Effector CD8-positive, alpha-beta T cell (primary cell): ENCODE measurements at places on chromosomes 3 and 15.

DNA sequence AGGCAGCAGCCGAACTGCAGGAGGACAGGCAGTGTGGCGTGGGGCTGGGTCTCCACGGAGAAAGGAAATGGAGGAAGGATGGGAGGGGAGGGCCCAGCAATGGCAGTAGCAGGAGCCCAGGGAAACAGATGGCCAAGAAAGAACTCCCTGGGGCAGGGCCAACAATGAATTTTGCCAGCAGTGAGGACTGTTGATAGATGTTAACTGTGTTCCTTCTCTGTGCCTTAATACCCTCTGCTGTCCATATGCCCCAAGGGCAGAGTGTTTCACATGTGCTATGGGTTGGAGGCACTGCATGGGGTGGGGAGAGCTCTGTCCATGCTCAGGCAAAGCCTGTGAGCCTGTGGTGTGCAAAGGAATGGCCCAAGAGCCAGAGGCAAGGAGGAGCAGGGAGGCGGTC, 70.8 kb upstream of the POMGNT2 start:
- DNase-seq, result no peak

- DNase-seq, result no peak
These were observed 1.5 kb downstream of the ST8SIA2 start for GRCh38 chr15:92395098-92395635.

- no peak for DNase-seq
These were observed 3.8 kb upstream of the GATA2 start for GRCh38 chr3:128496602-128497304.

GRCh38 chr3:143277531-143277930, 158.0 kb downstream of the CHST2 start:
- DNase-seq, result no peak

DNA sequence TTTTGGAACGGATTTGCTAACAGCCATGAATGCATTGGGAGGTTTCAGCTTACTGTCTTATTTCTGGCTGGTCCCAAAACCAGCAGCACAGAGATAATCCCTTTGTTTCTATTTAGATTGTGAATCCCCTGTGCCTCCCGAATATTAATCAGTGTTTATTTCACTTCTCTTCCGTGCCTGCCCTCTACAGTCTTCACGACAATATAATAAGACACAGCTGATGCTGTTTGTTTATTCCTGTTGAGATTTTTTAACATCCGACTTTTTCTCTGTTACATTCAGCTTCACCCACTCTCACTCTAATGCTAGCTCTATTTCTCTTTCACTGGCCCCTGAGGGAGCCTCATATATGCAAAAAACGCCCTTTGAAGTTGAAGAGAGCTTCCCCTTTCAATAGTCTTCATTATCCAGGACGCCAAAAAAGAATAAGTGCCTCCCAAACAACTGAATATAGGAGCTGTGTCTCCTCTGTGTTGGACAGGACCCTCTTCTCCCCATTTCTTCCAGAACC, 995.3 kb downstream of the ROBO2 start:
- no peak for DNase-seq

- DNase-seq, result no peak
These were observed 16.0 kb downstream of the UBE2E2 start for GRCh38 chr3:23219117-23219516.

DNA sequence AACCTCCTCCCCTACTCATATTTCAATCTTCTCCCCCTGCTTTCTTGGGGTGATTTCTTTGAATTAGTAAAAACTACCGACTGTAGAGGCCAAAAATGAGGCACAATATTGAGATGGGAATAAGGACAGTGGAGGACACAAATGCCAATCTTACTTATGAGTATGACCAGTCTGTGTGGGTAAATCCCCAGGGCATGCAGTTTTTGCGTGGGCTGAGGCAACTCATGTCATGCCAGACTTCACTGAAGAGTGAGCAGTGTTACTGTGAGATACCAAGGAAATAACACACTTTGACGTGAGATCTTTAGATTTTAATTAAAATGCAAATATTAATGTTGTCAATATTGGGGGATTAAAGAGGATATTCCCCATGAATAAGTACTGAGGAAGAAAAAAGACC, 254.3 kb upstream of the ICE2 start:
- no peak for DNase-seq

- no peak for DNase-seq
These were observed 26.7 kb upstream of the LRTM1 start for GRCh38 chr3:54954521-54954920.
